Stimulated activated CD4-positive, alpha-beta T cell treated with anti-CD3 and anti-CD28 coated beads, Interleukin-4, amount 100 ng/mL, for 24 hours (primary cell): ENCODE measurements at places on chromosomes 6 and 20.

- no peak for DNase-seq
Observed at GRCh38 chr6:77463308-77463860, at the start of gene HTR1B. TSS of gene HTR1B (minus strand) at chr6:77463491. CDS start at chr6:77463403, 88 bp downstream.

DNA sequence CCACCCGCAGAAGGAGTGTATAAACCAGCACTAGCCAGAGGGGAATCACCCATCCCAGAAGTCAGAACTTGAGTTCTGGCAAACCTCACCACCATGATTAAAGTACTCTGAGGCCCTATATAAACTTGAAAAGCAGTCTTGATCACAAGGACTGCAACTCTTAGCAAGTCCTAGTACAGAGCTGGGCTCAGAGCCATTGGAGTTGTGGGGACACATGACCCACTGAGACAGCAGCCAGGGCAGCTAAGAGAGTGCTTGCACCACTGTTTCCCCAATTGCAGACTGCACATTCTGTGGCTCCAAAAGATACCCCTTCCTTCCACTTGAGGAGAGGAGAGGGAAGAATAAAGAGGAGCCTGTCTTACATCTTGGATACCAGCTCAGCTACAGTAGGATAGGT lies 4.7 kb upstream of the MCM9 start:
- no peak for DNase-seq

GRCh38 chr6:74851596-74851995 lies 354.3 kb downstream of the COL12A1 start:
- no peak for DNase-seq

GRCh38 chr20:20780127-20780824 lies 67.8 kb upstream of the RALGAPA2 start:
- DNase-seq: no peak

- DNase-seq: no peak
Observed at GRCh38 chr6:56799989-56800388, 154.9 kb upstream of the BEND6 start.

DNA sequence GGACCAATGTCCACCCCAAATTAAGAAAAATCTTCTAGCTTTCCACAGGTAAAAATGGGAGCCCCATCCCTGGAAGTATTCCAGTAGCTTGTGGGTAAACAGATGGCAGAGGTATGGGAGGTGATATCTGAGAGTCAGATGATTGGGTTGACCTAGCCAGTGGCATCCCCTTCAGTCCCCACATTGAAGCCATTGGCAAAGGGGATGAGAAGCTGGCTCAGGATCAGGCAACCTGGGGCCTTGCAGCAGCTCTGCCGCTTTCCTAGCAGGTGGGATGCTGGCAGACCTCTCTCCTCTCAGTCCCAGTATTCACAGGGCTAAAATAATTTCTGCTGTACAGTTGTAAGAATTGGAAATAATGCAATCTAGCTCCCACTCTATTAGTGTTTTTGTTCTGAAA lies 108.9 kb upstream of the KCNG1 start:
- DNase-seq: no peak

GRCh38 chr6:50986319-50986718 lies 167.6 kb downstream of the TFAP2B start:
- DNase-seq: no peak

GRCh38 chr6:125671323-125671722 lies 78.1 kb upstream of the HEY2 start:
- no peak for DNase-seq

DNA sequence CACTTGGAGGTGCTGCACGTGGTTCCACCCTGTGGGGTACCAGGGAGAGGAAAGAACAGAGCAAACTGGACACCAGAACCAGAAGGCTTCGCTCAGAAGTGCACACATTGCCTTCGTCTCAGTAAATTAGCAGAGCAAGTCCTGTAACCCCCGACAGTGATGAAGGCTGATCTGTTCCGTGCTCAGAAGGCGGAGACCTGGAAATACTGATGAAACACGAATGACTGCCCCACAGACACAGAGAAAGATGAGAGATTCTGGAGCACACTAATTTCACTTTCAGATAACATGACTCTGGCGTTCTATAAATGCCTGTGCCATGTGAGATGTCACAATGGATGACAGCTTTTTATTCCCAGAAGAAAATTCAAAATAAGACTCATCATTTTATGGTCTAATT lies 44.2 kb upstream of the CCR6 start:
- DNase-seq: peak; percentile 47

DNA sequence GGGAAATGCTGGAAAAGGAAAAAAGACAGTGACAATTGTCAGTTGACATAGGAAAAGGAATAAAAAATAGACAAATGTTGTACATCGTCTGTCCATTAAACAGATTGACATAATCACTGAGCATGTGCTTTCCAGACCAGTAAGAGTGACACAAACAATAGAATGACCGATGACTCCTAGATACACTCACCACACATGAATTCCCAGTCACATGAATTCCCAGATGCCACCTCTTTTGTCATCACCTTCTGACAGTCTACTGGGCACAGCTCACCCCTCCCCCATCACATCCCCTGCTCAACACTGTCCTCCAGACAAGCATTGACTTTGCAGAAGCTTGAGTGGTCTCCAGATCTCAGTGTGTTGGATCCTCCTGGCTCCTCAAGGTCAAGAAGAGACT lies 25.9 kb downstream of the POM121L2 start:
- no peak for DNase-seq

DNA sequence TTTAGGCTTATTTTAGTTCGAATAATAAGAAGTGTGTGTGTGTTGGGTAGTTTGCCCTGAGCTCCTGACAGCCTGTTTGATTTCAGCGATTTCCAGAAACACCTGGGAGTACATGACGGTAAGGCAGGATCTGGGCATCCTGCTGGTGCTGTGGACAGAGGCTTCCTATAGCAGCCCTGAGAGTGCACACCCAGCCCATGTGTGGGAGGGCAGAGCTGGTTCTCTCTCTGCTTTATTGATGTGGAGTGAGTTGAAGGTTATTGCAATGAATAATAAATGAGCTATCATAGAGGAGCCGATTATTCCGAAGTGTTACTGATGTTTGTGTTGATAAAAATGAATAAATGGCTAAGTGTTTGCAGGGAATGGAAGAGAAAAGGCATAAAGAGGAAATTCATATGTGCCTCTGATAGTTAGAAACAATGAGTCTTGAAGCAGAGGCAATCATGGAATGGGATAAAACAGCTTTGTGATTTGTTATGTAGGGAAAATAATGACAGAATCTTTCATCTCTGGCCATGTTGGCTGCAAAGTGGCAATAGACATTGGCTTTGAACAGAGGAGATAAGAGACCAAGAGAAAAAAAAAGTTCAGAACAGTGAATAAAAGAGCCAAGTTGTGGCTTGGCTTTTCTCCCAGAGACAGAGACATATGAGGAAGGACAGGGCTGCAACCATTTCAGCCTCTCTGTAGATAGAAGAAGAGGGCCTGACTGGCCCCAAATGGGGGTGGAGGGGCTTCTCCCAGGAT lies 166.2 kb upstream of the CHD6 start:
- DNase-seq: no peak

- no peak for DNase-seq
Observed at GRCh38 chr6:111952274-111952673, 79.0 kb upstream of the FYN start.

DNA sequence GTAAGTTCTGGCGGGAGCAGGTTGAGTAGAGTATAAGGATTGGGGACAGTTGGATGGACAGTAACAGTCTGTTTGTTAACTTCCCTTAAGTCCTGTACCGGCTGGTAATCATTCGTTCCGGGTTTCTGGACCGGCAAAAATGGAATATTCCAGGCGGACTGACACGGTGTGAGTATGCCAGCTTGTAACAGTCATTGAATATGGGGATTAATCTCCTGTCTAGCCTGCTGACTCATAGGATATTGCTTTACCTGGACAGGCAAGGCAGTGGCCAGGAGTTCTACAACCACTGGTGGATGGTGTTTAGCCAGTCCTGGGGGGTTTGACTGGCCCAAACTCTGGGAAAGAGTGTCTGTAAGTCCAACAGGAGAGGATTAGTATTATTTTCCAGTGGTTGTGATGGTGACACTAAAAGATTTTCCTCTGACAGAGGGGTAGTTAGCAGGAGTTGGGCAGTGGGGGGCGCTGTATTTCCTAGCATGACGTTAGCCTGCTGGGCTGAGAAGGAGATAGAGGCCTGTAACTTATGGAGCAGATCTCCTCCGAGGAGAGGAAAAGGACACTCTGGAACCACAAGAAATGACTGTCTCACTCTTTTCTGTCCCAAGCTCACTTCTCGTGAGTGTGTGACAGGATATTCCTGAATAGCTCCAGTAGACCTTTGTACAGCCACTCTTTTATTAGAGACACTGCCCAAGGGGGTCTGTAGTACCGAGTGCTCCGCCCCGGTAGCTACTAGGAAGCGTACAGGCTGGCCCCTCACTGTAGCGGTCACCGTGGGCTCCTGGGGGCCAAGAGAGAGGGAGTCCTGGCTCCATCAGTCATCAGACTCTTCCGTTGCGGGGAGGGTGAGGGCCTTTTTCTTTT lies 152.2 kb downstream of the TRIM27 start:
- no peak for DNase-seq

DNA sequence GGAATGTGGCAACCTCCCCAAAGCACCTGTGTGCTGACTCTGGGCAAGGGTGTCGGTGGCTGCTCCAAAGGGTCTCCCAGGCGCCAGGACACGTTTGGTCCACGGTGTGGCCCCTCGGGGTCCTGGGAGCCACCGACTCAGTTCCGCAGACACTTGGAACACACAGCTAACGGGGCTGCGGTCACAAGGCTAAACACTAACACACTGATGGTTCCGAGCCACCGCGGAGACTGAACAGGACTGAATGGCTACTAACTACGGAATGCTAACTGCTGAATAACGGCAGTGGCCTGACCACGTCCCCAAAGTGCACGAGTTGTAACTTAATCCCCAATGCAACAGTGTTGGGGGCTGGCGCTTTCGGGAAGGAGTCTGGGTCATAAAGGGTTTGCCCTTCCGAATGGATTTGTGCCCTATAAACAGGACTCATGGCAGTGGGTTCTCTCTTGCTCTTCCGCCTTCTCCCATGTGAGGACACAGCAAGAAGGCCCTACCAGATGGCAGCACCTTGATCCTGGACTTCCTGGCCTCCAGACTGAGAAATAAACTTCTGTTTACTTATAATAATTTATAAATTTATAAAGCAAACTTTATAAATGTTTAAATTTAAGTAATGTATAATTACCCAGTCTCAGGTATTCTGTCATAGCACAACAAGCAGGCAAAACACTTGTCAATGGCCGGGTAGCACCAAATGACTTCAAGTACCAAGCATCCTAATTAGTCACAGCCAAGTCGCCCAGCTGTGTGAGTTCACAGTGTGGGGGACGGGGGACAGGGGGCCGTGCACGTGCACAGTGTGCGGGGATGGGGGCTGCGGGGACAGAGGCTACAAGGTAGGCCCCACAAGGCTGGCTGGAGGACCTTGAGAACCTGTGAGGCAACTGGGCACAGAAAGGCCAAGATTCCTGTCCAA lies 2.3 kb upstream of the EEF1A2 start:
- no peak for DNase-seq

DNA sequence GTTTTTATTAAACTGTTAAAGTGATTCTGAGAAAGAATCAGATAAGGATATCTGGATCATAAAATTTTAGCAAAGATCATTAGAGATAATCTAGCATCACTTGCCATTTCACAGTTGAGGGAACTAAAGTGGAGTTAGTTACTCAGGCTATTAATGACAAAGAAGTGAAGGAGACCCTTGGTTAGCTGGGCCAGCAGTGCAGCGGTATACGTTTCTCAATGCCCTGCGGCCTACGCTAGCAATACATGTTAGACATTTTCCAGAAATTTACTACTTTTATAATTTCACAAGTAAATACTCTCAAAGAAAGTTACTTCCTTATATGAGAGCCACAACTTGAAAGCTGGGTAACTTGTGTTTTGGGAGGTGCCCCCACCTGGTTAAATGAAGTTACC lies 28.5 kb downstream of the NEDD9 start:
- no peak for DNase-seq

DNA sequence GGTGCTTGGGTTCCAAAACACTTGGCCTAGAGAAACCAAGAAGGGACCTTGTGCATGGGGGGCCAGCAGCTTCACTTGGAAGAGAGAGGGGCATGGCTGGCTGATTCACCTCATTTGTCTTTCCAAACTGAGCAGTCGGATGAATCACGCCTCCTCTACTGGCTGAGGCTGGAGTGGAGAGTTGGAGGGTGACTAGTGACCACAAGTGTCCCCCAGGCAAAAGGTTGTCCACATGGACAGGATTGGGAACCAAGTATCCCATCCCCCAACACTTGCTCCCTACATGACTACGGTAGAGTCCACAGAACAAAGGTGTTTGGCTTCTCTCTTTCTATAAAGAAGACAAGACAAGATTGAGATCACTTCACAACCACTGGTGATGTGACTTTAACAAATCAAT lies 875.6 kb downstream of the QKI start:
- no peak for DNase-seq

GRCh38 chr6:15796130-15796771 lies 133.4 kb upstream of the DTNBP1 start:
- no peak for DNase-seq

GRCh38 chr6:163369141-163369540 lies 45.4 kb upstream of the QKI start:
- no peak for DNase-seq

DNA sequence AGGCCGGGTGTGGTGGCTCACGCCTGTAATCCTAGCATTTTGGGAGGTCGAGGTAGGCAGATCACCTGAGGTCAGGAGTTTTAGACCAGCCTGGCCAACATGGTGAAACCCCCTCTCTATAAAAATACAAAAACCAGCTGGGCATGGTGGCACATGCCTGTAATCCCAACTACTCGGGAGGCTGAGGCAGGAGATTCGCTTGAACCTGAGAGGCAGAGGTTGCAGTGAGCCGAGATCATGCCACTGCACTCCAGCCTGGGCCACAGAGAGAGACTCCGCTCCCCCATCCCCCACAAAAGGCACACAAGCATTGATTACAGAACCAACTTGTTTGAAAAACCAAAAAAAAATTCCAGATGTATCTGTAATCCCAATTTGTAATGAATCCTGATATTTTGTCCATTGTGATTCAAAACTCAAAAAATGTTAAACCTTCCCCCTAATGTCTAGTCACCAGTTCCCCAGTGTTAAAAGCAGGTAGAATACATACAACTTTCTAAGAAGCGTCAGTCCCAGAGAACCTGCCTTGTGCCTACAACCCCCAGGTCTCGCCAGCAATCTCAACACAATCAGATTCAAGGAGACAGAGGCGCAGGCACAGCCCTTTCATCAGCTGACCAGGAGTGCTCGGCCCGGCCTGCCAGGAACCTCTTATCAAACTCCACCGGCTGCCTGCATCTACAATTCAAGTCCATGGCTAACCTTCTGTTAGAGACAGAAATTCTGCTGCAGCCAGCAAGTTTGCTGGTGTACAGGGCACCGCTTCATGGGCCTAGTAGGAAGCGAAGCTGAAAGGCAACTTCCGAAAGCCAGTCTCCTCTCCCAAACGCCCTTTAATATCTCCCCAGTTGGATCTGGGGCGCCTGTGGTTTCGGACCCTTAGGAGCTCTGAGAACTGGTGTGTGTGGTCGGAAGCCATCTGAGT lies 2.1 kb downstream of the EZR start:
- DNase-seq: no peak
